ENCODE measurements at places on chromosomes 1 and 21.
A peak's percentile ranks its signal among the peaks of the same experiment; 100 is the strongest.

DNA sequence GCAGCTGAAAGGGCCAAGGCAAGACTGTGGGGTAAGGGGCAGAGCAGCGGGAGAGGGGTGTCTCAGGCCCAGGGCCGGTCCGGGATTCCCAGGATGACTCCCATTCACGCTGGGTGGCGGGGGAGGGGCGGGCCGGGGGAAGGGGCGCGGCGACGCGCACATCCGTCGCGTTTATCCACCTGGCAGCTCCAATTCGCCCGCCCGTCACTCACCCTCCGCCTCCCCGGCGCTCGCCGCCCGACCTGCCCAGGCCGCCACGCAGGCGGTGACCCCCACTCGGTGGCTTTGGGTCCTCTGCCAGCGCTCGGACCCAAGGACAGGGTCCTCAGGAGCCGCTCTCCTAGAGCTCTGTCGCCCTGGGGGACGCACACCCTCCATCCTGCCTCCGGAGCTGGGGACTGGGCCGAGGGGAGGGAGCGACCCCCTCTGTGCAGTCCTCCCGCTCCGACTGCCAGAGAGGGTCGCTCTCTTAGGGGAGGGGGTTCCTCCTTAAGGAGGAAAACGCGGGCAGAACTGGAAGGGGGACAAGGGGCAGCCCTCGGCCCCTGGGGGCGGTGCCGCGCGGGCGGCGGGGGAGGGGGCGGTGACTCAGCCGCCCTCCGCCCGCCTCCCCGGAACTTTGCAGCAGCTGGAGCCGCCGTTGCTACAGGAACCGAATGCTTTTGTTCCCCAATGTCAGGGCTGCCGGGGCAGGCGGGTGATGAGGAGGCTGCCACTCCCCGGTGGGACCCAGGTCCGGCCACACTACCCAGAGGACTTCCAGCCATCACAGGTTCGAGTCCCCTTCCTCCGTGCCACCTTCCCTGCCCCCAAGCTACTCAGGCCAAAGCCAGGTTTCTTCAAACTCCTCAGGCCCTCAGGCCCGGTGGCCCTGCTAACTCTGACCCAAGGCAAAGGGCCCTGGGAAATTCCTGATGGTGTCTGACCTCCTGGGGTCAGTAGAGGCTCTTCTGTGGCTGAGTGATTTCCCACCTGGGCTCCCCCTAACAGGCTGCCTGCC is 3.4 kb downstream of the ADGRB2 start:
- DNase-seq = no peak

- DNase-seq = no peak
Observed at GRCh38 chr1:220157738-220158137, 63.8 kb downstream of the IARS2 start.

DNA sequence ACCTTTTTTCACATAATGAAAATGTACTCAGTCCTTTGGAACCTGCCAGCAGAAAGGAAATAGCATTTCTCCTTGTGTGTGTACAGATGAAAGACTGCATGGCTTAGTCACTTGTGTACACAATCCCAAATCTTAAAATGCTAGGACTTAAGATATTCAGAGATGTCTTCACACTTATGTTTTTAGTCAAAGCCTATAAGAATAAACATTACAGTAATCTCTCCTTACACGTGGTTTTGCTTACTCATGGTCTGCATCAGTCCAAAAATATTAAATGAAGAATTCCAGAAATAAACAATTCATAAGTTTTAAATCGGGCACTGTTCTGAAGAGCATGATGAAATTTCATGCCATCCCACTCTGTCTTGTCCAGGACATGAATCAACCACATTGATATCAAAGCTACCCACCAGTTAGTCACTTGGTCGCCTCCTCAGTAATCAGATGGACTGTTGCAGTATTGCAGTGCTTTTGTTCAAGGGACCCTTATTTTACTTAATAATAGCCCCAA is 75.7 kb upstream of the RRP15 start:
- DNase-seq = no peak

DNA sequence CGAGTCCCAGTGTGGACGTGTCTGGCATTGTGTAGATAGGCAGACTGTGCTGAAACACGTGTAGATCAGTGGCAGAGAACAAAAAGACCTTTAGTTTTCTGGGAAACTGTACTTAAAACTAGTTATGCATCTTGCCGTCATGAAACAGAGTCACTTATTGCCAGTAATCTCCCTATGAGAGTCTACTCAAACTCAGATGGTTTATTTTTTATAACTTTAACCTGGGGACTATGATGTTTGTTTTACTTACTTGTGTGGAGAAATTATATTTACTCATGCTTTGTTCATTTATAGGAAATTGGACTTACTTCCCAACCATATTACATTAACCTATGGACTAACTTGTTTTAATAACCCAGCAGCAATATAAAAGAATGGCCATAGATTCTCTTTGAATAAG is 54.1 kb upstream of the ABCG1 start:
- no peak for DNase-seq

- DNase-seq = peak; percentile 47
Observed at GRCh38 chr21:33070998-33071769, 1.2 kb downstream of the OLIG1 start.

- no peak for DNase-seq
Observed at GRCh38 chr1:205229399-205229871, 1.7 kb downstream of the TMCC2 start.

- no peak for DNase-seq
Observed at GRCh38 chr1:225709101-225709500, 56.2 kb upstream of the ENAH start.

DNA sequence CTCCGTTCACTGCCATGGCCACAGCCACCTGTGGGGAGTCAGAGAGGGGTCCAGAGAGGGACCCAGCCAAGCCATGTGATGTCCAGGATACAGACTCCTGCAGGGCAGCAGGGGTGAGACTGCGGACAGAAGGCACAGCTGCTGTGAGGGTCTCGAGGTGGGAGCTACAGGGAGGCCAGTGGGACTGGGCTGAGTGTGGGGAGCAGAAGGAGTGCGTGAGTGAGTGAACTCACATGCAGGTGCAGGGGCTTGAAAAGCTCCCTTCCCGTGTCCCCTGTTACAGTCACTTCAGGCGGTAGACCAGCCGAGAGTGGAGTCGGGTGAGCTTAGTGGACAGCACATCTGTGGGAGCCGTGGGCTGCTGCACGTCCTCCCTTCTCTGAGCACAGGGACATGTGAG is 42.4 kb downstream of the S100B start:
- DNase-seq = no peak

GRCh38 chr1:34987018-34987417 is 1.9 kb upstream of the TMEM35B start:
- no peak for DNase-seq

Data from right lobe of liver (tissue), 6 donors.